RCC 7860 (cell line): ENCODE measurements at places on chromosomes 12 and 14.
A peak's percentile ranks its signal among the peaks of the same experiment; 100 is the strongest.

DNA sequence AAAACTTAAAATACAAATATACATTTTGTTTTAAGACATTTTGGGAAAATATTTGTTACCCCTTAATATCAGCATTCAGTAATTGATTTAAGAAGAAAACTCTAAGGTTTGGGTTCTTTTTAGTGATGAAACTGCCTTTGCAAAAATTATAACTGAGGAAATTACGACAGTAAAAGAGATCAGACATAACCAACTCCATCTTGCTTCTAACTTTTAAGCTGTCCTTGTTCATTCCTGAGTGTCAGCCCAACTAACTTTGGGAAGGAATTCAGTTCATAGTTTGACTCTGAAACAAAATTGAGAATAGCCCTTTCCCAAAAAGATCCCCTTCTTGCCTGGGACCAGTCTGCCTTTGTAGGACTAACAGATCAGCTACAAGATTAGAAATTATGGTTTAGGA is 93.0 kb downstream of the TMTC1 start:
- DNase-seq, result no peak

DNA sequence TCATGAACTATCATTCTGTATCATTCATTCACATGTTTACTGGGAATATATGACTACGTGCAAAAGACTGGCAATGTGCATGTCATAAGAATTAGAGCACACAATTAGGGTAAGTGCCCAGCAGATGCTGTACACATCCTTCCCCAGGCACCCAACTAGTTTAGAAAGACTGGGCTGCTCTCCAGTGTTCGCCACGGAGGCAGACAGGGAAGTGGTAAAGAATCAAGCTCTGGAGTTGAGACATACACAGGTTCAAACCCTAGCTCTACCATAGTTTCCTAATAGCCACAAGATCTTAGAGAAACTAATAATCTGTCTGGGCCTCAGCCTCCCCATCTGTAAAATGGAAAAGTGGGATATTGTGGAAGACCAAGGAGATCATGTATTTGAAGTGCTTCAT is 6.8 kb downstream of the TMCC3 start:
- no peak for DNase-seq

GRCh38 chr12:109836916-109837315 is 3.7 kb upstream of the TRPV4 start:
- DNase-seq, result no peak

DNA sequence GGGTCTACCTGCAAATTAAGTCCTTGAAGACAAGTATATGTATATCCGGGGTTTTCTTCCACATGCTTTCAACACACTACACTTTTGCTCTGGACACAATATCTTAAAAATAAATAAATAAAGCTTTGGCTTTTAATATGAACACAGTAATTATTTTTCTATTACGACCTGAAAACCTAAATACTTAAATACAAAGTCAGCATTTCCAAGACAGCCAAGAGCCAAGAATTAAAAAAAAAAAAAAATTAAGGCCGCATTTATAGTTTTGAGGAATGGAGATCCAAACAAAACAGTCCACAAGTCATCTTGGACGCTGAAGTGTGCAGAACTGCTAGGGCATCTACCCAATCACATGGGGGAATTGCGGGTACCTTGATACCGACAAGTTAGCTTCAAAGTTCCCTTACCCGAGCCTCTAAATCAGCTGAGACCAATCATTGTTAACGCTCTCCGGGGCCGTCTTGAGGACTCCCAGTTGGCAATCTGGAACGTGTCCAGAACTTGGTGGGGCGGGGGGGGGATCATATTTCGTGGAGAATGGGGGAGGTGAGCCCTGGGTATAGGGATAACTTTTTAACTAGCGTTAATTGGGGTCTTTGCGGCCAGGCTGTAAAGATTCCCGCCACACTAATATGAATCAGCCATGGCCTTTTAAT is 731 bp upstream of the PCNX4 start:
- DNase-seq, result no peak

DNA sequence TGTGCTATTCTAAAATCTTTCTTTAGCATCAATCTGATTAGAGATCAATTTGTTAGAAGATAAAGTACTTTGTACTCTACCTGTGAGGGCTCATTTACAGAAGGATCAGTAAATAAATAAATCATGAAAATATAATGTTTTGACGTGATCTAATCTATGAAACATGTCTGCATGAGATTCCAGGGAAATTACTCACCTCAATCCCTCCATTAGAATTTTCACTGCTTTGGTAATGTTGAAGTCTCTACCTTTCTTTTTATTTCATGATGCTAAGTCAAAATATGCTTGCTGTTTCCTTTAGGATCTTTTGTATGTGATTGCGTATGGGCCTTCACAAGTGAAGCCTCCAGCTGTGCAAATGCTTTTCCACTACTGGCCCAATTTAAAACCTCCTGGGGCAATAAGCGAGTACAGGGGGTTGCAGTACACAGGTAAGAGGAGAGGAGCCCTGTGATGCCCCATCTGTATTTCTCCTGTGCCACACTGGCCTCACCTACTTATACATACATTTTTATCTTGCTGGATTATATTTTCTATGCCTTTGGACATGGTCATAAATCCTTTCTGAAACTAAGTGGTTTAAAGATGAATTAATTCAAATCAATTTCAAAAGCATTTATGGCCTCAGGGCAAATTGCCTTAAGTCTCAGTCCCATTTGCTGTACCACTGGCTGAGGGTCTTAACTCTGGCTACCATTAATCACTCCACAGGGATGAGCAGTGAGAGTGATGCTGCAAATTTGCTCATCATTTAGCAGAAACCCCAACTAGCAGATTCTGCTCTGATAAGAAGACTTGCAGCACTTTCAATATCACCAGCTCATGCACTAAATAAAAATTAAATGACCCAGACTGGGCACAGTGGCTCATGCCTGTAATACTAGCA is 66.4 kb downstream of the UNC79 start:
- DNase-seq, result no peak

DNA sequence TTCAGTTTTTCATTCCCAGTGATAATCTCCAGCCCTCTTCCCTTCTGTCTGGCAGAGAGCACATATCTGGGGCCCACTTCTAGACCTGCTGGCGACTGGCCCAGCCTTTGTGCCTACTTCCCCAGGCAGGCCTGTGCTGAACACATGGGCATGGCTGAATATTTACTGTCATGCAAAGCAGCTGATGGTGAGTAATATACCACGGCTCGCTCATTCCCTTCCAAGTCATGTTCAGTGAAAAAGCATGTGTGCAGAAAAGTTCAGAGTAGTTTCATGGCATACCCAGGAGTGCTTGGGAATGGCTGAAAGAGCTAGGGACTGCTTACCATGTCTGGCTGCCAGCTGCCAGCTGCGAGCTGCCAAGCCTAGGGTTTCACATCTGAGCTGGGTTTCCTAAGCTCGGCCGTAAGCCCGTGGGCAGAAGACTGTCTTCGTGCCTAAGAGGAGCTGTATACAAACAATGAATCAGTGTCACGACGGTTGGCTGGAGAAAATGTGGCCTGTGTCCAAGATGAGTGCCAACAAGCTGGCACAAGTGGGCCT is 179.9 kb upstream of the PELI2 start:
- no peak for DNase-seq

DNA sequence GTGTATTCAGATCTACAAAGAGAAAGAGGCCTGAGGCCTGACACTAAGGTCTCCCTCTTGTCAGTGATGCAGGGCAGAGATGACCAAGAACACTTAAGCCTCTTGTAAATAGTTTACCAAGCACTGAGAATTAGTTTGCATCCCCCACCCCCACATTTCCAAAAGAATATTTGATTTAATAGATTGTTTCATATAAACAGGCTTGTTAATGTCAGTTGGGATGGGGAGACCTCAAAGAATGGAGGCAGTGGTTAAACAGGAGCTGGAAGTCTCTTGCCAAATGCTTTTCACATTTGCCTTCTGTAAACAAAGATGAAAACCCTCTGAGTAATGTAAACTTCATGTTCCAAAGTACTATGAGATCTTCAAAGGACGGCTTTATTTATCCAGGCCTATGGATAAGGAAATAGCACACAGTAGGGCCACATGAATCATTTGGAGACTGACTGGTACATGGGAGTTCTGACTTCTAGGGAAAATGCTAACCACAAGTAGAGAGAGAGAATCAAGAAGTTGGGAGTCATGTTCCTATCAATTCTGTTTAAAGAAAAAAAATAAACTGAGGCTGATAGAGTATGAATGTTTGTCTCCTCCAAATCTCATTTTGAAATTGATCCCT is 234.7 kb downstream of the ANO2 start:
- no peak for DNase-seq

DNA sequence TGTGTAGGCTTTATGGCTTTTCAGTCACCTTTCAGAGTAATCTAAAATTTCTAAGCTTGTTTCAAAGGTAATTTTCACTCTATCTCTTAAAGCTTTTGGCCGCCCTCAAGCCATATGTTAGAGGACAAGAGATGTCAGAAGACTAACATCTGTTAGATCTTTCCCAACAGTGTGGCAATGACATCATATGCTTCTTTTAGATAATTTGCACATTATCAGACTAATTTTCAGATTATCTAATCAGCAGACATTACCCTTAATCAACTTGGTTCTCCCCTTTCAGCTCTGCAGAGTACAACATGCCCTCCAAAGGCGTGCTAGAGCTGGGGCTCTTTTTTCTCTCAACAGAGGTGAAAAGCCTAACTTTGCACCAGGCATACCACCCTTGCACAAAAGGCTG is 207.1 kb downstream of the DPF3 start:
- DNase-seq, result no peak

DNA sequence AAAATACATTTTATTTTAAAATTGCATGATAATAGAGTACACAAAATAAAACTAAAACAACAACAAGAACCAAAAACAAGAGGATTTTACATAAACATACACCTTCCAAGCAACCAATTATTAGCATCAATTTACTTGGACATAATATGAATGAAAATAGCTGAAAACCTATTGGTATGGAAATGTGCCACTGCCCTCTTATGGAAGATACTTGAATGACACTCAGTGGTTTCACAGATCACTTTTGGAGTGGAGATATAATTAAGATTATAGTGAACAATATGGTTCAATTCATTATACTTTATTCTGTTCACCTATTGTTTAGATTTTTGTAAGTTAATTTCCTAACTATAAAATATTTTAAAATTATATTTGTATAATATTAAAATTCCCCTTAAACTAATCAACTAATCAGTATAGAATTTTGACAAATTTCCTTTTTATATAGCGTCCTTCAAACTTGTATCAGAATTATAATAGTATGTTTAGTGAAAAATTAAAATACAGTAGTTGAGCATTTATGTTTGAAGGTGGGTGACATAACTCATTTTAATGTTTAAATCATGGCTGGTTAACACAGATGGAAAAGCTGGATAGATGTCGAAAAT is 70.1 kb downstream of the SLC6A15 start:
- peak; percentile 13 for DNase-seq

GRCh38 chr12:53234271-53234914 is 2.4 kb upstream of the RARG start:
- no peak for DNase-seq

DNA sequence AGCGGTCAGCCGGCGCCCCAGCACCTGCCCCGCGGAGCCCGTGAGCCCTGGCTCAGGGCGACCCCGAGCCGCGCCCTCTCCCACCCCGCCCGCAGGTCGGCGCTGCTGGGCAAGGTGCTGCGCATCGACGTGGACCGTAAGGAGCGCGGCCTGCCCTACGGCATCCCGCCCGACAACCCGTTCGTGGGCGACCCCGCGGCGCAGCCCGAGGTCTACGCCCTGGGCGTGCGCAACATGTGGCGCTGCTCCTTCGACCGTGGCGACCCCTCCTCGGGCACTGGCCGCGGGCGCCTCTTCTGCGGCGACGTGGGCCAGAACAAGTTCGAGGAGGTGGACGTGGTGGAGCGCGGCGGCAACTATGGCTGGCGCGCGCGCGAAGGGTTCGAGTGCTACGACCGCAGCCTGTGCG is 14.4 kb downstream of the HHIPL1 start:
- no peak for DNase-seq

GRCh38 chr12:5102806-5103205 is 59.1 kb downstream of the KCNA5 start:
- no peak for DNase-seq

GRCh38 chr14:88049266-88049665 is 44.3 kb downstream of the GPR65 start:
- DNase-seq, result no peak

- peak; percentile 5 for DNase-seq
These were observed 250.5 kb upstream of the FLRT2 start for GRCh38 chr14:85279407-85279806.

- DNase-seq, result no peak
These were observed 177.0 kb upstream of the G2E3 start for GRCh38 chr14:30381861-30382480.

- no peak for DNase-seq
These were observed 475 bp upstream of the PCNX1 start for GRCh38 chr14:70906793-70907175.

GRCh38 chr14:75547552-75548250 is 25.4 kb downstream of the BATF start:
- no peak for DNase-seq

DNA sequence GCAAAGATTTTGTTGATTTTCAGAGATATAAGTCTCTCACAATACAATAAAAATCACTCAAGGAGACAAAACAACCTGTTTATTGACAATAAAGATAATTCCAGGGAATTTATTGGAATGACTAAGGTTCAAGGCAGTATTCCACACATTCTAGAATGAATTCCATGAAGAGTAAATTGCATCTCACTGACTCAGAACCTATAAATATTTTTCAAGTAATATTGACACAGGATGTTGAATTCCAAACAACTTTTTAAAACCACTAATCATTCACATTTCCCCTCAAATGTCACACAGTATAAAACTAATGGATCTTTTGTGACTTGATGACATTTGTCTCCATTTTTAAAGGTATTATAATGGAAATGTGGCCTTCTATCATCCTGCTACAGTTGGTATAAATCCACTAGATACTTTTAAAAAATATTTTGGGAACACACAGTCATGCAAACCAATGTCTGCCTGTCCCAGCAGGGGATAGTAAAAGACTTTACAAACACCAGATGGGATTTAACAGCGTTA is 42.1 kb upstream of the LGR5 start:
- no peak for DNase-seq

DNA sequence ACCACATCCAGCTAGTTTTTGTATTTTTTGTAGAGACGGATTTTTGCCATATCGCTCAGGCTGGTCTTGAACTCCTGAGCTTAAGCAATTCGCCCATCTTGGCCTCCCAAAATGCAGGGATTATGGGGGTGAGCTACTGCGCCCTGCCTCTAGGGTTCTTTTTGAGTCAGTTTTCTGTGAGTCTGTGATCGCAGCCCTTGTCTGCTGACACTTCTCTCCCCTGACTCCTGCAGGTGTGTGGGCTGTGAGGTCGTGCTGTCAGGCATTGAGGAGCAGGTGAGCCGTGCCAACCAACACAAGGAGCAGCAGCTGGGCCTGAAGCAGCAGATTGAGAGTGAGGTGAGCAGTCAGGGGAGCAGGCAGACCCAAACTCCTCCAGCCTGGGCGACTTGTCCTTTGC is 6.3 kb downstream of the COPS7A start:
- DNase-seq, result no peak

DNA sequence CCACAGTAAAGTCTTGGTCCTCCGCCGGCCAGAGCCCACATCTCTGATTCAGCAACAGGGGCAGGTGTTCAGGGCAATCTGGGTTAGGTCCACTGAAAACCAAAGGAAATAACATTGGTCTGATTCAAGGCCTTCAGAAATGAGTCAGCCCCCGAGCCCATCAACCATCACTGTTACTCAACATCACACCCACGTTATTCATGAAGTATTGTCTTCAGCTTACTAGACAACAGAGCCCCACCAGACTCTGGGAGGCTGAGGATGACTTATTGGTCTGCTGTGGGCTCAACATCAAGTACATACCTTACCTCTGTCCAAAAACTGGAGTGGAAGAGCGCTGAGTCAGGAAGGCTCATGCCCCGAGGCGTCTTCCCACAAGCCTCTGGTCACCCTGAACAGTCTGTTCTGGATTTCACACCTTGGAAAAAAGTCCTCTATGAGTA is 97.5 kb downstream of the ZFP36L1 start:
- peak; percentile 99 for DNase-seq

- DNase-seq, result no peak
These were observed 46.3 kb downstream of the PTPRQ start for GRCh38 chr12:80490329-80490728.
